ENCODE measurements at places on chromosomes 2 and 18.

GRCh38 chr2:221897718-221898117, 325.6 kb upstream of the EPHA4 start:
- no peak for DNase-seq

DNA sequence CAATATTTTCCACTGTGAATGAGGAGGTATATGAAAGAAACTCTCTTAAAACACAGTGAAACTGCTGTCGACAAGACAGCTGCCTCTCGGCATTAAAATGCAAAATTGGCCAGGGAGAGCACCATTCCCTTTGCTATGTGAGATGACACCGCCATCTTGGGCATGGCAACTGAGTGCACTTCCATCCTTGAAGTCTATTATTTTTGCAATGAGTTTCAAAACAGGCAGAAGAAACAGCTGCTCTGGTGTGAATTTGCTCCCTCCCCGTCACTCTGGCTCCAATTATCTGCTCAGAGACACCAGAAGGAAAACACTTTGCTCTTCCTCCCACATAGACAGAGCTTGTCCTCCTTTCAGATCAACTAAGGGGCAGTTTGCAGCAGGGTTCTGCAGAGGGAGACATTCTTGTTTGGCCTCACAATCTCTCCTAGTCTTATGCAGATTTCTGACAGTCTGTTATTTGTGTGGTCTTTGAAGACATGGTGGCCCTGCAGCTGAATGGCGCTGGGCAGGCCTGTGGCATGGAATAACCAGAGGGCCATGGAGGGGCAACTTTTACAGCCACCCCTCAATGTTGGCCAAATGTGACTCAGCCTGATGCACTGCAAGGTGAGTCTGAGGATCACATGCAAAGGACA, 48.6 kb upstream of the SEC11C start:
- DNase-seq: no peak

GRCh38 chr2:234403074-234403473, 93.8 kb downstream of the ARL4C start:
- DNase-seq: no peak

- no peak for DNase-seq
Observed at GRCh38 chr2:212495046-212495445, 43.6 kb downstream of the ERBB4 start.

GRCh38 chr18:56575819-56576663, 62.4 kb downstream of the TXNL1 start:
- DNase-seq: peak; percentile 10

DNA sequence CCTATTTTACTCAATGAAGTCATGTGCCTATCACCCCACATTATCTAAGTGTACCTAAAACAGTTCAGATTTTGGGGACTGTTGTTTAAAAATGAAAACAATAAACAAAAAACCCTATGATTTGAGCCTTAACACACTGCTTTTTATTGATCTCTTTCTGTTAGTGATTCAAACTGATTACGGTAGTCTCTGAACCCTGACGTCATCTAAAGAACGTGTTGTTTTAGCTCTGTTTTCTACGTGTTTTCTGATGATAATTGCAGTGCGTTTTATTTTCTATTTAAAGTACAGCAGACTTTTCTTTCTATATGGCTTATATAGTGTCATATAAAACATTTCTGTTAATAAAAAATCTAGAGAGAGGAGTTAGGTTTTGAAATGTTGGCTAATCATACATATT, 93.9 kb upstream of the FAM237A start:
- no peak for DNase-seq

- DNase-seq: no peak
Observed at GRCh38 chr18:57052759-57053158, 94.1 kb upstream of the BOD1L2 start.

DNA sequence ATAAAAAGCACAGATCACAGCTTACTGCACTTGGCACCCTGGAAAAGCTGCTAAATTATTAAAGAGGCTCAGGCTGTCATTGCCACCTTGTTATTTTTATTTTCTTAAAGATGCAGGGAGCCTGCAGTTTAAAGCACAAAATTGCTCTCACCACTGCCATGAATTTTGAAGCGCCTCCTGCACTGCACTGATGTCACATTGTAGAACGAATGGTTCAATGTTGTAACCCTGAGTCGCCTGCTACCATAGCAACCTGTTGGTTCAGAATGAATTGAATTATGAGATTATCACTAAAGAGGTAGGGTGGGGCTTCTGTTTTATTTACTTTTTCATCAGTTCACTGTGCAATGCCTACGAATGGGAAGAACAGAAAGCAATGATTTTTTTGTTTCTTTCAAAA, 16.5 kb downstream of the SCG2 start:
- no peak for DNase-seq

DNA sequence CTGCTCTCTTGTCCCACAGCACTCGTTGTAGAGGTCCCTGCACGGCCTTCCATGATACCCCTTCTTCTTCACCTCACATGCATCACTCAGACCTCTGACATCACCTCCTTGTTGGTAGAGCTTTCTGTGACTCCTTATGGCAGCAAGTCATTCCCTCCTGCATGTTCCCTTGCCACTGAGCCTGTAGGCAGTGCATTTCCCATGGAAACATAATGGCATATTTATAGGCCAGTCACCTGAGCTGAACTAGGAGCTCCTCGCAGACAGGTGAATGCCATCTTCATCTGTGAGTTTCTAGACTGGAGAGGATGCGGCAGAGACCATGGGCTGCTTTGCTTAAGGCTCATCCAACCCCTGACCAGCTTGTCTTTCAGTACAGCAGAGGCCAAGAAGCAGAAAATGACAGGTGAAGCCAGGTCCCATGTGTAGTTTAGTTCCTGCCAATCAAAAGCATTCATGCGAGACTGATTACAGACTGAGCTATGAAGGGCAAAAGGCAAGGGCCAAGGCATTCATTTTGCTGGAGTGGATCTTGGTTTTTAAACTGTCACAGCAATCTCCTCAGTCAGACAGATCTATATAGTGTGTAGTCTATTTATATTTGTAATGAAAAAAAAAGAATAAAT, 59.4 kb upstream of the NEDD4L start:
- no peak for DNase-seq

DNA sequence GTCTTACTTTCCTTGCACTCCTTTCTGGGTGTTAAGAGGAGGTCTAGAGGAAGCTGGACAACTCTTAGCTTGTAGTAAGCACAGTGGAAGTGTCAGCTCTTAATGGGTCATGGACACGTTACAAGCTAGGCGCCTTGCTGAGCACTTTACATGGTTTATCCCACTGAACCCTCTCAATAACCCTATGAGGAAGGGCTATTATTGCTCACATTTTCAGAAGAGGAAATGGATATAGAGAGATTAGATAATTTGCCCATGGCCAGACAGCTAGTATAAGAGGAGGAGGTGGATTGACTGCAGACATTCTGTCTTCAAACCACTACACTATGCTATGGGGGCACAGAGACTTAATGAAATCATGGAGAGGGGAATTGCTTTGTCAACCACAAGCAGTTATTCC, 8.3 kb upstream of the IL1RN start:
- no peak for DNase-seq

DNA sequence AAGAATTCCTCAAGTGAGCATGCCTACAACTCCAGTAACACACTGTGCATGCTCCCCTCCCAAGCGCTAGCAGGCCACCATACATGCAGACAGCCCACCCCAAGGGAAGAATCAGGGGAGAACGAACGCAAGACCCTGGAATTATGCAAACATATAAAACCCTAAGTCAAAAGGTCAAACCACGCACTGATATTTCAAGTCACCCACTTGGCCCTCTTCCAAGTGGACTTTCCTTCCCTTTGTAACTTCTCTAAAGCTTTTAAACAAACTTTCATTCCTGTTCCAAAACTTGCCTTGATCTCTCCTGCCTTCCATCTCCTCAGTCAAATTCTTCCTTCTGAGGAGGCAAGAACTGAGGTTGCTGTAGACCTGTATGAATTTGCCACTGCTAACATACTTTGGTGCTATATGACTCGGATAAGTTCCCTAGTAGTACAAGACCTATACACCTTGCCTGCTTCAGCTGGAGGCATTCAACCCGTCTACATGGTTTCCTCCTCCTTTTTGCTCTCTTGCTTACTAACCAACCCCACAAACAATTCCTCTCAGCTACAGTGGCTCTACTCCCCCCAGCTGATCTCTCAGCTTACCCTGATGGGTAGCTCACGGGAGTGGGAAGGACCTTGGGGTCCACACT, 11.1 kb upstream of the RPIA start:
- DNase-seq: peak; percentile 13

DNA sequence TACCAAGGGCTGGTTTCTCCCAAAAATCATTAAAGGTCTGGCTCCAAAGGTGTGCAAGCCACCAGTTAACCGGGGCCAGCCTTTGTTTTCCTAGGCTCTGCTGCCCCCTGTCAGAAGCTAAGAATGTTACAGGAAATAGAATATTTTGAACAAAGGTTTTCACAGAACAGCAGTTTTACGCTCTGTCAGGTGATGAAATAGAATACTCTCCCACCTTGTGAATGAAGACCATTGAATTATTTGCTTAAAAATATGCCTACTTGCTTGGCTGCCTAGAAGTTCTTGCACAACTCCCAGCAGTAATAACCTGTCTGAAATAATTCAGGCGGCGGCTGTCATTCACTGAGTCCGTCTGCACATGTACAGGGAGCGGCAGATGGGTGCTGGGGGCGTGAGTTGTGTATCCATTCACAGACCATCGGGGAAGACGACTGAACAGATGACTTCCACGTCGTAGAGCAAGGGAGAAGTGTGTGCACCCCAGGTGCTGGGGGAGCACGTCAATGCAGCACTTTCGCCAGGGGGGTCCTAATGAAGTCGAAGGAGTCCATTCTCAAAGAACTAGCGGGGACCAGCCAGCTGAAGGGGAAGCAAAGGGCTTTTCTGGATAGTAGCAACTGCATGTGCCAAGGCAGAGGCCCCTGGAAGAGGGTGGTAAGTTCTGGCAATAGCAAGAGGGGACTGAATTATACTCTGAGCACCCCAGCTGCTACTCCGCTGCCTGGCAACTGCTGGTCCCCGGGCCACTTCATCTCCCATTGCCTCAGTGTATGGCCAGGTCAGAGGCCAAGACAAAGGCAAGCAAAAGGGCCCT, 56.1 kb downstream of the SF3B1 start:
- peak; percentile 72 for DNase-seq

DNA sequence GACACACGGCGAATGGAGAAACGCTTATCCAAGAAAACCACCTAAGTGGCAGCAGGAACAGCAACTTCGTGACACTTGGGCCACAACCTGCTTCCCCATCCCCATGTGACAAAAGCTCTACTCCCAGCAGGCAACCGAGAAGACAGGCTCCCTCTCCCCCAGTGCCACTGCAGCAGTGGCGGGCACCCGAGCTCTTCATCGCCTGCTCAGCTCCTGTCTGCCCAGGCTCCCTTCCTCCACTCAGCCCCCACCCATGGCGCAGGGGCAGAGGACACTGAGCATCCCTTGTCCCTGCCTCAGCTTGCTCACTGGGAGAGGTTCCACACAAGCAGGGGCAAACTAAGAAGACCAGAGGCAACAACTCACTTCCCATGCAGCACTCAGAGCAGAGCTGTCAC, 22.9 kb downstream of the SLC66A2 start:
- DNase-seq: peak; percentile 0

DNA sequence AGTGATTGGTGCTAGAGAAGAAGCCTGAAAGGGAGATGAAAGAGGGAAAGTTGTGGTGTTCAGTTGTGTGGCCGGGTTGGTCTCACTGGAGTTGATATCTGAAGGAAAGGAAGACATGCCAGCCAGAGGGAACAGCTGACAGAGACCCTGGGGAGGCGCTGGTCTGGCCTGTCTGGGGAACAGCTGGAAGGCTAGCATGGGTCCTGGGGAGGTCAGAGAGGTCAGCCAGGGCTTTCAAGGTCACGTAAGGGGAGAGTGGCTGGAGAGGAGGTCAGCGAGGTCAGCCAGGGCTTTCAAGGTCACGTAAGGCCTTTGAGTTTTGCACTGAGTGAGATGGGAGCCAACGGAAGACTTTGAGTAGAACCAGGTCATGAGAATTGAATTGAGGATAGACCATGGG, 11.0 kb downstream of the DYSF start:
- DNase-seq: no peak

DNA sequence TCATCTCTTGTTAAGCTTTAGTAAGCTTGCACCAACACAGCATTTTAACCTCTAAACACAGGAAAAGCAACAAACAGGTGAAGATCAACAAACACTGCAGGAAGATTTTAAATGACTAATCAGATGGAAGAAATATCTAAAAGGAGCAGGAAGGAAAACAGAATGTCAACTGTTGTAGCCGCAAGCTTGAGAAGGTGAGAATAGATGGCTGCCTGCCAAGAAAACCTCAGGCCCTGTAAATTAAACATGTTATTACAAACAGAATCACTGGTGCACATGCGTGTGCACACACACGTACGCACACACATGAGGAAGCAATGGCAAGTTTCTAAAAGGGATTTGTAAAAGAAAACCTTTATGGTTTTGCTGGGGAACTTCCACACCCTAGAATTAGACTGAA, 257.8 kb upstream of the GALNT5 start:
- DNase-seq: no peak

- DNase-seq: no peak
Observed at GRCh38 chr2:85504778-85505261, 34.1 kb upstream of the MAT2A start.

GRCh38 chr18:24068945-24069693, 54.6 kb downstream of the TTC39C start:
- no peak for DNase-seq
